ENCODE measurements at places on chromosomes 2 and 18.

DNA sequence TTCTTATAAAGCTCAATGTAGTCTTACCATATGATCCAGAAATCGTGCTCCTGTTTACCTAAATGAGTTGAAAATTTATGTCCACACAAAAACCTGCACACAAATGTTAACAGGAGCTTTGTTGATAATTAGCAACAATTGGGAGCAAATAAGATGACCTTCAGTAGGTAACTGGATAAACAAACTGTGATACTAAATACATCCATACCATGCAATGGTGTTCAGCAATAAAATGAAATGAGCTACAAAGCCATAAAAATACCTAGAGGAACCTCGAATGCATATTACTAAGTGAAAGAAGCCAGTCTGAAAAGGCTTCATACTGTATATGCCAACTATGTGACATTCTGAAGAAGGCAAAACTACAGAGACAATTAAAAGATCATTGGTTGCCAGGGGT, 185.6 kb upstream of the HNRNPA3 start:
- no peak for DNase-seq

GRCh38 chr2:133040170-133040569, 370.2 kb upstream of the LYPD1 start:
- DNase-seq = no peak

GRCh38 chr18:57062844-57063243, 84.0 kb upstream of the BOD1L2 start:
- peak; percentile 79 for DNase-seq

DNA sequence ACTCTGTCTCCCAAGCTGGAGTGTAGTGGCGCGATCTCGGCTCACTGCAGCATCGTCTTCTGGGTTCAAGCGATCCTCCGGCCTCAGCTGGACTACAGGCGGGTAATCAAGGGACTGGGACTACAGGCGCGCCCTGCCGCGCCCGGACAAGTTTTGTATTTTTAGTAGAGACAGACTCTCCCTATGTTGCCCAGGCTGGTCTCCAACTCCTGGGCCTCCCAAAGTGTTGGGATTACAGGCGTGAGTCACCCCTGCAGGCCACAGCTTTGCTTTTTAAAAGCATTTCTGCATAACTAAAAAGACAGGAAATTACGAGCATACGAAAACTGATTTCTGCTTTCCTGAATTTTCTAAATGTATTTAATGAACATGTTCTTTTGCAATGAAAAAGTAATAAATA, 916 bp upstream of the OSBPL1A start:
- DNase-seq = no peak

GRCh38 chr2:30325600-30326328, 94.4 kb downstream of the LBH start:
- peak; percentile 83 for DNase-seq

DNA sequence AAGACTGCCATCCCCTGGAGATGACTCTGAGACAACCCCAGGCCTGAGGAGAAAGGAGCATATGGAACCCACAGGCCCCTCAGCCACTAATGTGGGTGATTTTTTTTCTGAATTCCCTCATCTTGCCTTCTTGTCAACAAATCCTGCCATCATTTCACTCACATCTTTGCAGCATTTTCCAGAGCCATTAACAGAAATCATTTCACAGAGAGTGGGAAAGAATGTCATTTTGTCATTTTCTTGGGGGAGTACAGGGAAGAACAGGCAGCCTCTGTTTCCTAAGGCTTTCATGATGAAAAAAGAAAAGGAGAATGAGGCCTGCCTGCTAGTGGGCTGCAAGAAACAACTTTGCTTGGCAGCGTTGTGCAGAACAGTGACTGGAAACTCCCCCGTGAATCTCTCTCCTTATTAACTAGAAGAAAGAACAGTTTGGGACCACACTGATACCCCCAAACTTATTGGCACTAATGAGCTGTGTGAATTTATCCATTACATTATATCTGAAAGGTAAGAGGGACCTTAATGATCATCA, 1464.6 kb upstream of the CELF4 start:
- no peak for DNase-seq

- DNase-seq = peak; percentile 60
Measured at GRCh38 chr18:63342206-63342605, 22.6 kb upstream of the BCL2 start.

DNA sequence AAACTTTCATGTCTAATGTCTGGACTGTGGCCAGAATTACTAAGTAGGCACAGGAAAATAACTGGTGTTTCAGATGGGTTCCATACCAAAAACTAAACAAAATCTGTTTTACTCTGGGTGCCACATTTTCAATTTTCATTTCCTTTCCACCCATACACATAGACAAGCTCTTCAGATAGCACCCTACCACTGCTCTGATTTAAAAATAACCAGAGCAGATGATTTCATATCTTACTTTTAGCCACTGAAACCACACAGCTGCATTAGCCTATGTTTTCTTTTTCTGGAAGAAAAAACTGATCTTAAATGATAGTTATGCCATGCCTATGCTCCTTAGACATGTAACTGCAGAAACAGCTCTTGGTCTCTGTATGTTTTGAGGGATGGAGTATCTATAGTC, 647.6 kb downstream of the CPS1 start:
- DNase-seq = no peak

- DNase-seq = no peak
Measured at GRCh38 chr2:11980809-11981208, 234.4 kb downstream of the LPIN1 start.

- DNase-seq = no peak
Measured at GRCh38 chr2:46866770-46867246, 48.8 kb downstream of the MCFD2 start.

GRCh38 chr2:188813315-188813714, 160.9 kb upstream of the COL3A1 start:
- DNase-seq = no peak

GRCh38 chr2:162233197-162233596, 10.0 kb downstream of the FAP start:
- DNase-seq = no peak

GRCh38 chr2:156476850-156477206, 40.6 kb downstream of the GPD2 start:
- no peak for DNase-seq

- no peak for DNase-seq
Measured at GRCh38 chr18:23935804-23936203, 78.8 kb upstream of the TTC39C start.

GRCh38 chr2:101399021-101399799, 11.9 kb upstream of the CREG2 start:
- DNase-seq = no peak
